ENCODE measurements at places on chromosomes 12 and 14.

GRCh38 chr12:124916374-124917134 lies 2.1 kb upstream of the UBC start:
- peak; percentile 92 for DNase-seq

GRCh38 chr14:54451121-54451601 lies 10.0 kb upstream of the CNIH1 start:
- DNase-seq = no peak

GRCh38 chr12:76189851-76190250 lies 105.4 kb upstream of the NAP1L1 start:
- DNase-seq = no peak

GRCh38 chr12:5187136-5187535 lies 143.5 kb downstream of the KCNA5 start:
- DNase-seq = no peak

GRCh38 chr12:38728894-38729293 lies 176.5 kb downstream of the CPNE8 start:
- DNase-seq = no peak

GRCh38 chr12:68224613-68225285 lies 861 bp downstream of the IL26 start:
- peak; percentile 70 for DNase-seq

DNA sequence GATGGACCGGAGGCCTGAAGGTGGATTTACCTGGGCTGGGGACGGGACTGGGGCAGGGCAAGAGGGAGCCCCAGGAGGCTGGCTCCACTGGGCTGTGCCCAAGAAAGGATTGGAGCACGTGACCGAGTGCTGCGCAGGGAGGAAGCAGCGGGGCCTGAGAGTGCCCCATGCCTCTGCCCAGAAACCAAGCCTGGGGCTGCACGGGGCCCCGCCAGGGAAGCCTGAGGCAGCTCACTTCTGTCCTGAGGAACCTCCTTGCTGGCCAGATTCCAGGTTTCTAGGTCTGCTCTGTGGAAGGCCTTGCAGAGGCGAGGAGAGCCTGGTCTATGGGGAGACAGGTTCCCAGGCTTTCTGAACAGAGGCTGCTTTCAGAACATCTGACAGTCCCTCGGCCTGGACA lies 10.4 kb downstream of the NGB start:
- no peak for DNase-seq

GRCh38 chr14:78088916-78089315 lies 81.3 kb upstream of the NRXN3 start:
- no peak for DNase-seq

GRCh38 chr14:77964586-77964985 lies 164.7 kb downstream of the ADCK1 start:
- DNase-seq = no peak

DNA sequence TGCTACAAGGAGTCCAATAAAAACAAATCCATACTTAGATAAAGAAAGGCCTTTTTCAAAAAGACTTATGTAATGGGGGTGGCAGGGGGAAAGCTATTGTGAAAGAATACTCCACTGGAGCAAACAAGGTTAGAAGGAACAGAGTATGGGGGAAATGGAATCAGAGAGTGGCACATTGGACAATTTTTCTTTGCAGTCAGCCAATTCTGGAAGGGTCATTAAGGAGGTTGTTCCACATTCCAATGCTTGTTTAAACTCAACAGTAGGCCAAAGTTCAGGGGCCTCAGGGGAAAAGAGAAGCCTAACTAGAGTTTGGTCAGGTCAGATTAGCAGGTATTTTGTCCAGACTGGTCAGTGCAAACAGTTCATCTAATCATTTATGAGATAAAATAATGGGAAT lies 105.2 kb upstream of the RESF1 start:
- DNase-seq = no peak

- DNase-seq = no peak
Observed at GRCh38 chr12:27845187-27845586, 65.2 kb upstream of the MANSC4 start.

DNA sequence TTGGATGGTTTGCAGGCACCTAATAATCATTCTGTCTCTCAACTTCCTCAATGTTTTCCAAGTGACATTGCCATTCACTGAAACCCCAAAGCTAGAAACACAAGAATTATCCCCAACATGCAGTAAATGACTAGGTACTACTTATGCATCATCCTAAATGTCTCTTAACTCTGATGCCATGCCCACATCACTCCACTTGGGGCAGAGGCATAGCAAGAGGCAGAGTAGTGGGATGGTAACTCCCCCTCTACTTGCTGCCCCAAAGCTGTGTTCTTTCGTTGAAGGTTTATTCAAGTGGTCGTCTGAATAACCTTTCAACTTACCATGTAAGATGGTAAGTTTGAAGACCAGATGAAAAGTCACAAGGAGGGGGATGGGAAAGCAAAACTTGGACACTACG lies 77.9 kb upstream of the SOX5 start:
- DNase-seq = no peak

DNA sequence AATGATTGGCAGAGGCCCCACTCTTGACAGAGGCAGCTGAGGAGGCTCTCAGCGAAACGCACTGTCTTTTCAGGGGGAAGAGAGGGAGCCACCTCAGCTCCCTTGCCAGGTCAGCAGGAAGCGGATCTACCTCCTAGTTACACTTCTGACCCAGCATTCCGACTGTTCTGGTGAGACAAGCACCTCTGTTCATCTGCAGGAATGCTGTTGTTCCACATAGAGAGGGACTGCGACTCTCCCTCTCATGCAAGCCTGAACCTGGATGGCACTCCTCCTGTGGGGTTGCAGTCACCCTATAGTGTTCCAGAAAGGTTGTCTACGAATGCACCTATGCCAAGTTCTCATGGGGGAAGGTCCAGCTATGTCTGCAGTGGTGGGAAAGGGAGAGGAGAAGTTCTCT lies 37.1 kb upstream of the AEBP2 start:
- DNase-seq = no peak

DNA sequence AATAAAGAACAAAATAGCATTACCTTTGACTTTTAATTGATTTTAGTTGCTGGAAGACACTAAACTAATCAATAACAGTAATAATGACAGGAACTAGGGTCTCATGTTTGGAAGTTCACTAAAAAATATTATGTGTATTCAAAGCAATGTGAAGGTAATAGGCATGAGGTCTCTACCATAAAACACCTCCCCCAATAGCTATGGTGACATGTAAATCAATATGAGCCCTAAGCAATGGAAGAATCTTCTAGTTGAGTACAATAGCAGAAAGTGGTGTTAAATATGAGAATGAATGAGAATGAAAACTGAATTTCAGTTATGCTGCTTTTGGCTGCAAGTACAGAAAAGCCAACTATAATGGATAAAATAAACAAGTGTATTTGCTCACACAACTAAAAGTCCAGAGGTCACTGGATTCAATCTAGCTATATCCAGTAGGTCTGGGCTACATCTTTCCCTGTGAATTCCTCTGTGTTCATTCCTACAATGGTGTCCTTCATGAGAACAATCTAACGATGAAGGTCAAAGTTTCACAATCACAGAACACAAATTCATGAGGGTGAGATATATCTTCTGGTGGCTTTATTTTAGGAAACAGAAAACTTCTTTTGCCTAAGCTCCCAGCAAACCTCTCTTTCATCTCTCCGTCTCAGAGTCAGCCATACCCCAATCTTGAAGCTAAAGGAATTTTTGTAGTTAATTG lies 728.0 kb downstream of the FSCB start:
- DNase-seq = no peak

GRCh38 chr14:71541271-71541670 lies 391.0 kb upstream of the RGS6 start:
- DNase-seq = no peak

Measured in fibroblast of skin of right quadriceps (primary cell).